Cortex of kidney (tissue), 1 donor: ENCODE measurements at places on chromosomes 1 and 21.

GRCh38 chr1:32199043-32199716, 1.2 kb upstream of the CCDC28B start:
- DNase-seq, result no peak

GRCh38 chr1:7879228-7879627, 26.4 kb upstream of the UTS2 start:
- no peak for DNase-seq

DNA sequence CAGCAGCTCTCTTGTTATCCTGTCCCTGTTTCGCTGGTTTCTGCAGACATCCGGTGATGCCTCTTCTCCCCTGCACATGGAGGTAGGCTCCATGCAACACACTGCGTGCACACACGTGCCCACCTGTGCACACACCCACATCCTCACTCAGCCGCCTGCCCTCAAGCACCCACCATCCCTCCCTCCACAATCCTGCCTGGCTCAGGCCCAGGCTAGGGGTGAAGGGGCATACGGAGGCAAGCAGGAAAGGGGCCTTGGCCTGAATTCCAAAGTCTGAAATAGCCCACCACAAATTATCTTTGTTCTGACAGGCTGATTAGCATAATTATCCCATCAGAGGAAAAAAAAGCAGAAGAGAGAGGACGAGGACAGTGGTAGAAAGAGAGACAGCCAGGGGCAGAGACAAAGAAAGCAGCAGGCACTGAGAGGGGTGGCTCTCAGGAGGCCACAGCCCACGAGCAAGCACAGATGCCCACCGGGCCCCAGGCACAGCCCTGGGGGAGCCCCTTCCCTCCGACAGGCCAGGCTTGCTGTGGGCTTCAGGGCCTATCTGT, 73.2 kb downstream of the GRIK3 start:
- DNase-seq, result no peak

DNA sequence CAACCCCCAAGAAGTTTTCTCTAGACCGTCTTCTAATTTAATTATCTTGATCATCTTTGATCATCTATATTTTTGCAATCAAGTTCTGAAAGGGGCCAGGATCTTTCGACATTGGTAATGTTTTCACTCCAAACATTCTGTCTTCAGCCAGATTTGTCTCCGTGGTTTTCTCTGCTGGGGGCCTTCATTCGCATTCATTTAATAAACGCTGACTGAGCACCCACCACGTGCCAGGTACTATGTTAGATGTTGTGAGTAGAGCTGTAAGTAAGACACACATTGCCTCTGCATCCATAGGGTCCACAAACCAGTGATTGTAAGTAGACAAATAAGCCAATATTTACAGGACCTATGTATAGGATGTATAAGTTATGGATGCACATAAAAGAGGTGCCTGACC, 134.5 kb upstream of the MROH9 start:
- DNase-seq, result no peak

- DNase-seq, result no peak
Measured at GRCh38 chr1:23600283-23600682, 41.0 kb upstream of the ID3 start.

- DNase-seq, result no peak
Measured at GRCh38 chr21:16968436-16968835, 544.4 kb upstream of the CXADR start.

DNA sequence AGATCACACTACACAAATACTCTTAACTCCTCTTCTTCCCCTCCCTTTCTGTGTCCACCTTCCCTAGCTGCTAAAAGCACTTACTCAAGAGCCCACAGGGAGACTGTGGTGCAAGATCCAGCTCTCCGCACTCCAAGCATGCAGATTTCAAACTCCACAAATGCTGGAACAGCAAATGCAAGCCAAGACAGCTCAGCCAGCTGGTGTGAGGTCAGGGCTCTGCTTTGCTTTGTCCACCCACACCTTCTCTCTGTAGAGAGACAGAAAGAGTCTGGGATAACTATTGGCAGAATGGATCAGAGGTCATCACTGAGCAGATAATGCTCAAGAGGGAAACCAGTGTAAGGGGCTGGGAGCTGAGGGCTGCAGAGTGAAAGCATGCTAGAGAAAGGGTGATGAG, 45.2 kb upstream of the DPT start:
- no peak for DNase-seq
